Right atrium auricular region (tissue), 2 donors: ENCODE measurements at places on chromosomes 5 and 9. TPM values are rescaled to one million over a fixed set of nuclear protein-coding genes. Genes with fewer than 3 reads are reported as not detected.

DNA sequence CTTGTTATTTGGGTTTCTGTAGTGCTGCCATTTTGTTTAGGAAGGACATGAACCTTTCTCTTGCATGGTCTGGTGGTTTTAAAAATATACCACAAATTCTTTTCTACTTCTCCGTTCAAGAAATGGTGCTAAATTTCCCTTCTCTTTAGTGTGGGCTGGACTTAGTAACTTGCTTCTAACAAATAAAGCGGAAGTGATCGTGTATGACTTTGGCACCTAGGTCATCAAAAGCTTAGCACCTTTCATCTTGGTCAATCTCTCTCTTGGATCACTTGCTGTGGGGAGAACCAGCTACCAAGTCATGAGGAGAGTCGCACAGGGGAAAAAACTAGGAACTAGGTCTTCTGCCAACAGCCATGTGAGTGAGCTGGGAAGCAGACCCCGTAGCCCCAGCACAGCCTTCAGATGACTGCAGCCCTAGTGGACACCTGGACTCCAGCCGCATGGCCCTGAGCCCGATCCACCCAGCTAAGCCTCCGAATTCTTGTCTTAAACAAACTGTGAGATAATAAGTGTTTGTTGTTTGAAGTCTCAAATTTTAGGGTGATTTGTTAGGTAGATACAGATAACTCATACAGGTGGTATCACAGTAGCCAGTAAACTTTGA lies 87.7 kb upstream of the CKMT2 start:
- DNase-seq = no peak
- H3K27ac ChIP-seq = no peak overlapping the region
- peaks cover 12% of the 10 kb centered on the region for H3K4me1 ChIP-seq
- H3K27me3 ChIP-seq = no peaks in the 10 kb centered on the region
- no peak overlapping the region for H3K4me3 ChIP-seq

DNA sequence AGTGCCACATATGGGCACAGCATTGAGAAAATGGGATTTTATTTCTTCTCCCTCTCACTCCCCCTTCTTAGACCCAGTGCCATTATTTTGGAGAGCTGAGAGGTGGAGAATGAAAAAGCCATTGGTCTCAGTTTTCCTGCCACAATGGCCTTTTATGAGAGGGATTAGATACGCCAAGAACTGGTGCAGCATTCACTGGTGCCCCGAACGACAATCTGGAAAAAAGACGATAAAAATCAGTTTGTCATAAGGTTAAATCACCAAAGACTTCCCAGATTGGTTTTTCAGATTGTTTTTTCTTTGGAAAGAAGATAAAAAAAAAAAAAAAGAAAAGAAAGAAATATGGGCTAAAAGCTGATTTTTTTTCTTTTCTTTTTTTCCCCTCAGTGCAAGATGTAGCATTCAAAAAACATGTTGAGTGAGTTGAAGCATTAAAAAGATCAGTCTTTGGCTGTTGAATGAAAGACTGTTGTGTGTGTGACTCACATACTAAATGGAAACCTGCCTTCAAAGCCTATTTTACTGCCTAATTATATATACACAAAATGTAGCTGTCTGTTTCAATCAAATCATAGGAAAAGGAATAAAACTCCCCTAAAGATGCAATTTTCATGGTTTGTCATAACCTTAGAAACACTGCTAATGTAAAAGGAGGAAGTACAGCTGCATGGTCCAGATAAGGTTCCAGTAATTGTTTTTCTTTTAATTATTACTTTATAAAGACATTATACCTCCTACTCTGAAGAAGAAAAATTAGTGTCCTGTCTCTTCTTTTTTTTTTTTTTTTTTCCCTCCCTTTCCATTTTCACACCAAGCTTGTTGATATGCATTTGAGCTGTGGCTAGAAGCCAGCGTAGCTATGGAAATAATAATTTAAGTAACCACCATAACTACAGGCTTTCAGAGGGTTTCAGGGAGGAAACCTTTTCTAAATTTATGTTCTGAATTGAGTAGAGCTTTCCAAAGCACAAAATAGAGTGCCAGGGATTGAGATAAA lies 27.2 kb upstream of the ZNF608 start:
- no peak for DNase-seq
- no peak overlapping the region for H3K27ac ChIP-seq
- H3K4me1 ChIP-seq = no peaks in the 10 kb centered on the region
- no peaks in the 10 kb centered on the region for H3K36me3 ChIP-seq
- no peak overlapping the region for H3K4me3 ChIP-seq

DNA sequence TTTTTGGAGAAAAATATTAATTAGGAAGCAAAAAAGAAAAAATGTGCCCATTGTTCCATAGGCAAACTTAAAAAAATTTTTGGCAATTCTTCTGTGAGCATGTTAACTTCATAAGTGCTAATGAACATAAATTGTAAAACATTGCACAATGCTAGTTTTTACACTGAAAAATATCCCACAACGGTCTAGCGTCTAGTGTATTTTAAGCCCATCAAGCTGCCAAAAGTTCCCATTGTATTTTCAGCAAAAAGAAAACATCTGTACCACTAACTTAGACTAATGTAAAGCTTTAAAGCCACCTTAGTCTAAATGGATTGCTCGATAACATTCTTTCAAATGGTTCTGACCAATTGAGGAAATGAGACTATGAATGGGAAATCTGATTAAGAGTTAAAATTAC lies 2.8 kb downstream of the NR6A1 start:
- H3K36me3 ChIP-seq = no peaks in the 10 kb centered on the region
- no peaks in the 10 kb centered on the region for H3K4me1 ChIP-seq
- H3K4me3 ChIP-seq = no peak overlapping the region
- no peaks in the 10 kb centered on the region for H3K27me3 ChIP-seq

- no peaks in the 10 kb centered on the region for H3K27me3 ChIP-seq
- no peaks in the 10 kb centered on the region for H3K4me1 ChIP-seq
- no peak for DNase-seq
- H3K36me3 ChIP-seq = no peaks in the 10 kb centered on the region
- H3K27ac ChIP-seq = no peak overlapping the region
Measured at GRCh38 chr5:98128271-98128670, 645.2 kb upstream of the RGMB start.

FOXD4 gene
- not detected for total RNA-seq

LHX2 gene
- not detected for total RNA-seq
